ENCODE measurements at places on chromosomes 13 and 19. TPM values are rescaled to one million over a fixed set of nuclear protein-coding genes. Genes with fewer than 3 reads are reported as not detected.

GRCh38 chr13:74027161-74027779 lies 106.9 kb downstream of the KLF12 start:
- H3K36me3 ChIP-seq, result no peaks in the 10 kb centered on the region
- H3K4me1 ChIP-seq, result no peaks in the 10 kb centered on the region
- DNase-seq, result no peak

- no peak overlapping the region for H3K27ac ChIP-seq
- H3K27me3 ChIP-seq, result no peaks in the 10 kb centered on the region
- H3K4me1 ChIP-seq, result no peaks in the 10 kb centered on the region
- DNase-seq, result no peak
- no peak overlapping the region for H3K4me3 ChIP-seq
- no peaks in the 10 kb centered on the region for H3K36me3 ChIP-seq
Measured at GRCh38 chr19:825897-826644, 1.6 kb upstream of the AZU1 start.

DNA sequence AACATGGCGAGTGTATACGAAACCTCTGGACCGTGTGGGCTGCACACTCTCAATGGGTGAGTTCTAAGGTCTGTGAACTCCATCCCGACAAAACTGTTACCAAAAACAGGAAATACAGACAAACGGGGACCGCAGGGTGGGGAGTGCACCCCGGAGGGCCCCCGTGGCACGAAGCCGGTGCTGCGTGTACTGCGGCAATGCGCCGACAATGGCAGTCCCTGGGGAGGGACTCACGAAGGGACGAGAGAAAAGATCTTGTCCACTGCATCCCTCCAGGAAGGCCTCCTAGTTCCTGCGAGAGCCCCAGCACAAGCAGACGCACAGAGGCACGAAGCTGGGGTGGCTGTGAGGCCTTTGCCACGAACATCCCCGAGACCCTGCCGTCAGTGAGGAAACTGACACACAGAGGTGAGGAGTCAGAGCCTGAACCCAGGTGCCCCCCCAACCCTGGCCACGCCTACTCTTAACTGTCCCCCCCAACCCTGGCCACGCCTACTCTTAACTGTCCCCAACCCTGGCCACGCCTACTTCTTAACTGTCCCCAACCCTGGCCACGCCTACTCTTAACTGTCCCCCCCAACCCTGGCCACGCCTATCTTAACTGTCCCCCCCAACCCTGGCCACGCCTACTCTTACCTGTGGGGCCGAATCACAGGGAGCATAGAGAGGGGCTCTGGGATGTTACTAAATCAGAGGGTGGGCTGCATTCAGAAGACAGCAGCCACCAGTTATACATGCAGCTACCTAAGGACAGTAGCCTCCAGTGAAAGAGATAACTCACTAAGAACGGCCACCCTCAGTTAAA lies 4.2 kb downstream of the MED16 start:
- DNase-seq, result no peak
- no peak overlapping the region for H3K27ac ChIP-seq
- H3K4me1 ChIP-seq, result no peaks in the 10 kb centered on the region
- H3K36me3 ChIP-seq, result peaks cover 31% of the 10 kb centered on the region
- no peak overlapping the region for H3K4me3 ChIP-seq

GRCh38 chr13:37413161-37413560 lies 185.4 kb downstream of the POSTN start:
- H3K36me3 ChIP-seq, result no peaks in the 10 kb centered on the region
- no peak for DNase-seq
- no peaks in the 10 kb centered on the region for H3K27me3 ChIP-seq
- H3K4me3 ChIP-seq, result no peak overlapping the region
- peaks cover 11% of the 10 kb centered on the region for H3K4me1 ChIP-seq

- H3K27me3 ChIP-seq, result peaks cover 5% of the 10 kb centered on the region
- H3K36me3 ChIP-seq, result no peaks in the 10 kb centered on the region
- peaks cover 2% of the 10 kb centered on the region for H3K4me1 ChIP-seq
Measured at GRCh38 chr13:112934078-112934477, 34.9 kb upstream of the MCF2L start.

DNA sequence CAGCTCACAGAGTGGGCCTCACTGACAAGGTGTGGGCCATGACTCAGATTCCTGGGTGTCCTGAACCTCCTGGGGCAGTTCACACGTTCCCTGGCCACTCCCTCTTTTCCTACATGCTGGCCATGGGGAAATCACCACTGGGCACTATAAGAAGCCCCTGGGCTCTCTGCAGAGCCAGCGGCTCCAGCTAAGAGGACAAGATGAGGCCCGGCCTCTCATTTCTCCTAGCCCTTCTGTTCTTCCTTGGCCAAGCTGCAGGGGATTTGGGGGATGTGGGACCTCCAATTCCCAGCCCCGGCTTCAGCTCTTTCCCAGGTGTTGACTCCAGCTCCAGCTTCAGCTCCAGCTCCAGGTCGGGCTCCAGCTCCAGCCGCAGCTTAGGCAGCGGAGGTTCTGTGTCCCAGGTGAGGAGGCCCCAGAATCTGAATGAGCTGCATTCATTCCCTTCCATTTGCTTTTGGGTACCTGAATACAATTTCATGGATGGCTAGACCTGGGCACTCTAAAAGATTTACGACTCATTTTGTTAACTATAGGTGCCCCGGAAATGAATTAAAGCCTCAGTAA lies at the start of gene OLFM4:
OLFM4 (plus strand) TSS at position 177 of the 567 bp plus-strand sequence; CDS start at position 201, 24 bp downstream.
- no peak within 1 kb of the TSS for H3K27ac ChIP-seq
- DNase-seq, result no peak
- no peaks in the 10 kb centered on the region for H3K27me3 ChIP-seq
- no peaks in the 10 kb centered on the region for H3K36me3 ChIP-seq
- no peaks in the 10 kb centered on the region for H3K4me1 ChIP-seq

DNA sequence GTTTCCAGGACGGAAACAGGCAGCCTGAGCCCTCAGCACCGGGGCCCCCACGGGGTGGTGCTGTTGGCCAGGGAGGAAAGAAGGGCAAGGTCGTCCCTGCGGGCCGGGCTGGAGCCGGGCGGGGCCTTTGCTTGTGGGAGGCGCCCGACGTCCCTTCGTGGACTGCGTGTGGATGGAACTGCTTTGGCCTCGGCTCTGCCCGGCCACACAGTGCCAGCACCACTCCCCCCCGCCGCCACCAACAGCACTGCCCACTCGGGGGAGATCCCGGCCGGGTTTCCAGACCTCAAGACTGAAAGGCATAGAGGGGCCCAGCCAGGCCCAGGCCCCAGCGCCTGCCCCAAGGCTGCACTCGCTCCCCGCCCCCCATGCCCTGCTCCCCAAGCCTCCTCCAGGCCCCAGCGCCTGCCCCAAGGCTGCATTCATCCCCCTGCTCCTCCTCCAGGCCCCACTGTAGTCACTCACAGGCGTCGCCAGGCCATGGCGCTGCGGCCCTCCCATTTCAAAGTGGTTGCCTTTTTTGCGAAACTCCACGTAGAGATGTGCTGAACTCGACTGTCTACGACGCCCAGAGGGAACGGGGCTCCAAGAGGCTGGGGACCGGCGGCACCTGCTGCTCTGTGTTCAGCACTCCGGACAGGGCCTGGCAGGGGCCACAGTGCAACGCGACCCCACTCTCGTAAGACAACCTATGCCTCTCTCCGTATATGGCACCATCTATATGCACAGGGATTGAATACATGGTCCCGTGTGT lies 22.5 kb downstream of the C13orf46 start:
- no peak overlapping the region for H3K4me3 ChIP-seq
- no peak overlapping the region for H3K27ac ChIP-seq
- peak; percentile 75 for DNase-seq
- H3K36me3 ChIP-seq, result peaks cover 8% of the 10 kb centered on the region
- H3K27me3 ChIP-seq, result no peaks in the 10 kb centered on the region

DNA sequence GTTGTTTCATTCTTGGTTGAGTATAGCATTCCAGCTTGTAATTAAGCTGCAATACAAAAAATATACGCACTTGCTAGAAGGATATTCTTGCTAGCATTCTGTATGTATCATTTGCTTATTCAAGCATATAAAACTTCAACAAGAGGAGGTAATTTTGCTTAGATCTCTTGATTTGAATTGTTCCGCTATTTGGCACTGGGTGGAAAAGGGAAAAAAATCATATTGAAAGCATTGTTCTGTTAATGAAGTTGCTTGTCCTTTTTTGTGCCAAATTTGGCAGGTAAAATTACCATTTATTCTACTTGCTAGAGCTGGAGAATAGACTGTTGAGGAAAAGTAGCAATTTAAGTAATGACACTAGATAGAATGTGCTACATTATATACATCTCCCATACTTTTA lies 190.2 kb downstream of the GGACT start:
- no peak for DNase-seq
- H3K4me3 ChIP-seq, result no peak overlapping the region
- no peaks in the 10 kb centered on the region for H3K36me3 ChIP-seq
- H3K27ac ChIP-seq, result no peak overlapping the region
- peaks cover 3% of the 10 kb centered on the region for H3K4me1 ChIP-seq

DNA sequence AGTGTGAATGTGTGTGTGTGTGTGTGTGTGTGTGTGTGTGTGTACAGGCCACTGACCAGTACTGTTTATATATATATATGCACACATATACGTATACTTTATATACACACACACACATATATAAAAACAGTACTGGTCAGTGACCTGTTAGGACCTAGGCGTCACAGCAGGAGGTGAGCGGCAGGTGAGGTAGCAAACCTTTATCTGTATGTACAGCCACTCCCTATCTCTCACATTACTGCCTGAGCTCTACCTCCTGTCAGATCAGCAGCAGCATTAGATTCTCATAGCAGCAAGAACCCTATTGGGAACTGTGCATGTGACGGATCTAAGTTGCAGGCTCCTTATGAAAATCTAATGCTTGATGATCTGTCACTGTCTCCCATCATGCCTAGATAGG lies 34.5 kb downstream of the TBC1D4 start:
- H3K4me1 ChIP-seq, result peaks cover 4% of the 10 kb centered on the region
- H3K27me3 ChIP-seq, result no peaks in the 10 kb centered on the region
- no peaks in the 10 kb centered on the region for H3K36me3 ChIP-seq
- no peak for DNase-seq
- no peak overlapping the region for H3K4me3 ChIP-seq
- H3K27ac ChIP-seq, result no peak overlapping the region

DNA sequence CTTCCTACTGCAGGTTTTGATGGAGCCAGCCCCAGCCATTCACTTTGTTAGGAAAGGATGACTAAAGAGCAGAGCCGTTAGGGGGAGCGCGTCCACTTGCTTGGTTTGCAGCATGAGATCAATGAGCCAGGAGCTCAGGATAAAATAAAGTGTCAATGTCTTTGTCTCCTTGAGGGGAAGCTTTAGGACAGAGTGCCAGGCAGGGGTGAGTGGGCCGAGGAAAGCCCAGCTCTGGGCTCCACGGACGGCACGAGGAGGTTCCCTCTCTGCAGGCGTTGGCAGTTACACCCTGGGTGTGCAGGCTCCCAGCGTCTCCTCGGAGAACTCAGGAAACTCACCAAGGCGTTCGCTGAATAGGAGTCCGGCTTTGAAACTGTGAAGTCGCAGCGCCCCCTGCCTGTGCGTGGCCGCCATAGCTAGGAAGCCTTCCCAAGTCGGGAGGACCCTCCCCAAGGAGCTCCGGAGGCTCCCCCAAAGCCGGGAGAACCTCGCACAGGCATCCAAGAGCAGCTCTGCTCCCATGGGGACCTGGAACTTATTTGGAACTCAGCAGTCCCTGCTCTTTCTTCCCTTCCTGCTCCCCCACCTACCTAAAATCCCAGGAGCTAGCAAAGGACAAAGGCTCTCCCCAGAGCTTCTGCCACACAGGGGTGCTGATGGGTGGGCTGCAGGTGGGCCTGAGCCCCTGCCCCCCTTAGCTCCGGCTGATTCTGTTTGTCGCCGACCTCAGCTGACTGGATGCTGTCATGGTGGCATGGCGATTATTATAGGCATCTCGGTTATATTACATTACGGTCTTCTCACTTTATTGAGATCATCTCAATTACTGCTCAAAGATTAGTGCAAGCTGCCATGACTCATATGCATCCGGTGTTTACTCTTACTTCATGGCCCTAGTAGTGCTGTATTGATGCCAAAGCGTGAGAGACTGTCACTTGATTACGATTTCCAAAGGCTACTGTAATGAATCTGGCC lies 34.4 kb downstream of the GSX1 start:
- peaks cover 4% of the 10 kb centered on the region for H3K27me3 ChIP-seq
- H3K4me3 ChIP-seq, result no peak overlapping the region
- H3K4me1 ChIP-seq, result no peaks in the 10 kb centered on the region
- H3K27ac ChIP-seq, result no peak overlapping the region
- no peaks in the 10 kb centered on the region for H3K36me3 ChIP-seq

- no peak overlapping the region for H3K4me3 ChIP-seq
- peaks cover 2% of the 10 kb centered on the region for H3K27me3 ChIP-seq
- H3K27ac ChIP-seq, result no peak overlapping the region
- DNase-seq, result peak; percentile 53
- H3K4me1 ChIP-seq, result peaks cover 5% of the 10 kb centered on the region
Measured at GRCh38 chr19:18390065-18390907, 4.3 kb downstream of the GDF15 start.

- no peaks in the 10 kb centered on the region for H3K27me3 ChIP-seq
- H3K27ac ChIP-seq, result no peak overlapping the region
Measured at GRCh38 chr13:106987427-106987785, 419.5 kb upstream of the ARGLU1 start.

- H3K27ac ChIP-seq, result no peak overlapping the region
- no peaks in the 10 kb centered on the region for H3K4me1 ChIP-seq
- peaks cover 9% of the 10 kb centered on the region for H3K36me3 ChIP-seq
- no peak overlapping the region for H3K4me3 ChIP-seq
- DNase-seq, result no peak
Measured at GRCh38 chr13:29532821-29533220, 62.7 kb downstream of the SLC7A1 start.

DNA sequence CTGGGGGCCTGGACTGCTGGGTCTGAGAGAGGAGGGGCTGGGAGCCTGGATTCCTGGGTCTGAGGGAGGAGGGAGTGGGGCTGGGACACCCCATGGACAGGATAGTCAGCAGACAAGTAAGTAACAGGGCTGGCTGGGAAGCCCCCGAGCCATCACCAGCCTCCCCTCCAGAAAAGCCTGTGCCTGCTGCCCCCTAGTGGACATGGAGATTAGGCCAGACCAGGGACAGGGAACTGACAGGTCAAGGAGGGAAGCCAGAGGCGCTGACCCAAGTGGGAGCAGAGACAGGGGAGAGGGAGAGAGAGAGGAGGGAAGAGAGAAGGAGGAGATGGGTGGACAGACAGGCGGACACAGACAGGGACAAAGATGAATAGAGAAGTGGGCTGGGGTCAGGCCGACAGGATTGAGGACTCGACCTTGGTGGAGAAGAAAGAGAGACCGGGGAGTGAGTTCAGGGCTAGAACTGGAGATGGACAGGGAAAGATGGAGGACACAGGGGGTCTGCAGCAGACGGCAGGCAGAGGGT lies 6.7 kb upstream of the ERFL start:
- H3K4me3 ChIP-seq, result no peak overlapping the region
- DNase-seq, result peak; percentile 42
- H3K27ac ChIP-seq, result no peak overlapping the region
- no peaks in the 10 kb centered on the region for H3K36me3 ChIP-seq

The SHANK1 gene
- total RNA-seq, result 1.8 TPM

The PALM gene
- 22.1 TPM for total RNA-seq

The SBK3 gene
- 0.66 TPM for total RNA-seq

The HIPK4 gene
- total RNA-seq, result 0.17 TPM

The RUBCNL gene
- 4.1 TPM for total RNA-seq

The CLDN10 gene
- not detected for total RNA-seq

The ZIC2 gene
- total RNA-seq, result not detected

The ZNF132 gene
- total RNA-seq, result 14.5 TPM

The COX6B2 gene
- total RNA-seq, result 0.17 TPM

The ADPRHL1 gene
- 1.5 TPM for total RNA-seq

The KLF2 gene
- 19.2 TPM for total RNA-seq

The PCDH8 gene
- not detected for total RNA-seq

The FUT3 gene
- not detected for total RNA-seq
